Cardiac septum (tissue), 1 donor: ENCODE measurements at places on chromosomes 16 and 17. TPM values are rescaled to one million over a fixed set of nuclear protein-coding genes. Genes with fewer than 3 reads are reported as not detected.

ABCC11 gene
- 0.30 TPM for total RNA-seq

CLEC18C gene
- total RNA-seq: 0.11 TPM

DBF4B gene
- 5.9 TPM for total RNA-seq

GNGT2 gene
- 1.2 TPM for total RNA-seq

SLX4 gene
- total RNA-seq: 2.7 TPM

NACA2 gene
- not detected for total RNA-seq

PRR35 gene
- total RNA-seq: not detected

DYNLRB2 gene
- total RNA-seq: not detected

SHCBP1 gene
- total RNA-seq: 0.54 TPM

FNDC8 gene
- not detected for total RNA-seq

CXCL16 gene
- 3.6 TPM for total RNA-seq

LHX1 gene
- total RNA-seq: not detected

GPR142 gene
- total RNA-seq: 0.16 TPM

CA4 gene
- total RNA-seq: 3.7 TPM

CCDC78 gene
- 0.16 TPM for total RNA-seq

ZNF205 gene
- 6.5 TPM for total RNA-seq

FOXJ1 gene
- total RNA-seq: not detected

ABCA8 gene
- total RNA-seq: 25.4 TPM

OTOP3 gene
- total RNA-seq: not detected

SPOP gene
- total RNA-seq: 68.3 TPM

RARA gene
- total RNA-seq: 30.7 TPM

CALCOCO2 gene
- total RNA-seq: 163 TPM

SPNS2 gene
- 10.3 TPM for total RNA-seq

CNTNAP4 gene
- not detected for total RNA-seq

SPN gene
- 3.1 TPM for total RNA-seq

KCNG4 gene
- not detected for total RNA-seq

SLC25A11 gene
- total RNA-seq: 176 TPM

FBF1 gene
- total RNA-seq: 5.2 TPM

CDH15 gene
- total RNA-seq: 0.27 TPM

EFCAB5 gene
- not detected for total RNA-seq

APOBR gene
- total RNA-seq: 0.51 TPM

CHST6 gene
- total RNA-seq: 4.5 TPM

PSMD12 gene
- total RNA-seq: 43.4 TPM

GAST gene
- total RNA-seq: not detected

SLC5A10 gene
- total RNA-seq: 0.13 TPM

ACE gene
- 11.6 TPM for total RNA-seq

ABCC6 gene
- 0.38 TPM for total RNA-seq

JPH3 gene
- 0.11 TPM for total RNA-seq

SLFN14 gene
- 0.08 TPM for total RNA-seq

FOXN1 gene
- not detected for total RNA-seq

KCNH6 gene
- total RNA-seq: not detected

IRX3 gene
- 70.2 TPM for total RNA-seq

SEPTIN12 gene
- total RNA-seq: not detected

SPEM2 gene
- not detected for total RNA-seq

KRT31 gene
- not detected for total RNA-seq

PRAC1 gene
- total RNA-seq: not detected
